ENCODE measurements at places on chromosomes 1 and 21.

DNA sequence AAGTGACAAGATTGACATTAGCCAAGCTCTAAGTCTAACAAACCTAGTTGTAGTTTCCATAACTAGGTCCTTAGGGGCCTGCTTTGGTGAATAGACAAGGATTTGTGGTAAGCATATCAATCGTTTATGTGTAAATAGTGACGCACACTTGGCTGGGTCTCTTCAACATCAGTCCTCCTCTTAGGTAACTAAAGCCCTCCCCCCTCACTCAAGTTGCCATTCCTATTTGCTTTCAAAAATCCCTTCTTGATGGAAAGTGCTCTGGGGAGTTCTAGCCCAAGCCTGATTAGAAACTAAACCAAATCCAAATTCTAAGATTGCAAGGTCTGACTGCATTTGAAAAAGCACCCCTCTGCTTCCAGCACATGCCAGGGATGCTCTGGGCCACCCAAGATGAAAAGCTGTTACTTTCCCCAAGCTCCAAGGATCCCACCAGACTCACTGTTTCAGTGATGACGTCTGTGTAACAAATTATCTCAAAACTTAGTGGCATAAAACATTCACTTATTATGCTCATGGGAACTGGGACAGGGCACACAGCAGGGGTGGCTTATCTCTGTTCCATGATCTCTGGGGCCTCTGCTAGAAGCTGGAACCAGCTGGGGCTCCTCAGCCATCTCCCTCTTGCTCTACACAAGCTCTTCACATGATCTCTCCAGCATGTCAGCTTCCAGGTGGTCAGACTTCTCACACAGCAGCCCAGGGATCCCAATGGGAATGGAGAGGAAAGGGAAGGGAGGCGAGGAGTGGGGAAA, 74.1 kb downstream of the RRAGC start:
- no peak for DNase-seq

DNA sequence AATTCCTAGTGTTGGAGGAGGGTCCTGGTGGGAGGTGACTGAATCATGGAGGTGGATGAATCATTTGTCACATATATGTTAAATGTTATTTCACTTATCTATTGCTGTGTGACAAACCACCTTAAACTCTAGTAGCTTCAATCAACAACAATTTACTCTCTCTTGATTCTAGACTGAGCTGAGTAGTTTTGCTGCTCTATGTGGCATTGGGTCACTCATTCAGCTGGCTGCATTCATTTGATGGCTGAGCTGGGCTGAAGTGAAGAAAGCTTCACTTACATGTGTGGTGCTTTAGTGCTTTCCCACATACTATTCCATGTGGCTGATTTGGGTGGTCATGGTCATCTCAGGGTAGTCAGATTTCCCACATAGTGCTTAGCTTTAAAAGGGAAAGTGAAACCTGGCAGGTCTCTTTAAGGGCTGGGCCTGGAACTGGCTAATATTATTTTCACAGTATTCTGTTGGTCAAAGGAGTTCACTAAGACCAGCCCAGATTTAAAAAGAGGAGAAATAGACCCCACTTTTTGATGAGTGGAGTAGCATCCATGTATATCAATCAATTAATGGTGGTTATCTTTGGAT, 10.5 kb downstream of the DNAH14 start:
- no peak for DNase-seq

GRCh38 chr1:198359024-198359653, 181.3 kb downstream of the ATP6V1G3 start:
- no peak for DNase-seq

DNA sequence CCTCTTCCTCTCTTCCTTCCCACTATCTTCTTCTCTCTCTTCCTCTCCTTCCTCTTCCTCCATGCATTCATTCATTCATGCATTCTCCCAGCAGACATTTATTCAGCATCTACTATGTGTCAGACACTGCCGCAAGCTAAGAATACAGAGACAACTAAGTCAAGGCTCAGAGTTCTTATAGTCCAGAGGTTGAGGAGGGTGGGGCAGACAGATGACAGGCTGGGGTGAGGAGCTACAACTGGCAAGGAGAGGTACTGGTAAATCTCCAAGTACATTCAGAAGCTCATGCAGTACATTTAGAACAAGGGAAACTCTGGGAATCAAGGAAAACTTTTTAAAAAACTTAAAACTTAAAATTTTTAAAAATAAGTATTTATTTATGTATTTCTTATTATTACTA, 56.4 kb upstream of the FMOD start:
- DNase-seq = no peak

- DNase-seq = no peak
Measured at GRCh38 chr1:185825556-185825955, 91.4 kb downstream of the HMCN1 start.

- DNase-seq = no peak
Measured at GRCh38 chr1:237921306-237921705, 30.6 kb upstream of the ZP4 start.

DNA sequence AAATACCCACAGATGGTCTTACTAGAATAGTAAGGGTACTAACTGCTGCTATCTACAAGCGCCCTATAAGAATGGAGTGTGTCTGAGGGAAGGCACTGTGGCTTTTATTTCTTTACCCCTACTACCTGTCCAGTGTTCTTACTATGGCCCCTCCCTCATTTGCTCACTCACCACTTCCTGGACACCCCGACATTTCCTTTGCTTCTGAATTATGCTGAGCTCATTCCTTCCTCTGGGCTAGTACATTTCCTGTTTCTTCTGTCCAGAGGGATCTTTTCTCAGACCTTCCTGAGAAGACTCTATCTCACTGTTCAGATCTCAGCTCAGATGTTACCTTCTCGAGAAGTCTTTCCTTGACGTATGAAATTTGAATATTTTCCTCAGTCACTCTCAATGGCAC, 192.1 kb upstream of the DAB1 start:
- DNase-seq = no peak

GRCh38 chr21:34345091-34345871, 18.5 kb upstream of the KCNE2 start:
- DNase-seq = no peak

GRCh38 chr1:119217309-119217828, 76.9 kb upstream of the WARS2 start:
- DNase-seq = no peak

- no peak for DNase-seq
Measured at GRCh38 chr1:236685917-236686814, at the start of gene ACTN2. Gene ACTN2, plus strand, starts transcription at chr1:236686499. Its CDS starts 175 bp downstream, at chr1:236686674.

GRCh38 chr1:94321662-94322061, 84.3 kb upstream of the ARHGAP29 start:
- no peak for DNase-seq

DNA sequence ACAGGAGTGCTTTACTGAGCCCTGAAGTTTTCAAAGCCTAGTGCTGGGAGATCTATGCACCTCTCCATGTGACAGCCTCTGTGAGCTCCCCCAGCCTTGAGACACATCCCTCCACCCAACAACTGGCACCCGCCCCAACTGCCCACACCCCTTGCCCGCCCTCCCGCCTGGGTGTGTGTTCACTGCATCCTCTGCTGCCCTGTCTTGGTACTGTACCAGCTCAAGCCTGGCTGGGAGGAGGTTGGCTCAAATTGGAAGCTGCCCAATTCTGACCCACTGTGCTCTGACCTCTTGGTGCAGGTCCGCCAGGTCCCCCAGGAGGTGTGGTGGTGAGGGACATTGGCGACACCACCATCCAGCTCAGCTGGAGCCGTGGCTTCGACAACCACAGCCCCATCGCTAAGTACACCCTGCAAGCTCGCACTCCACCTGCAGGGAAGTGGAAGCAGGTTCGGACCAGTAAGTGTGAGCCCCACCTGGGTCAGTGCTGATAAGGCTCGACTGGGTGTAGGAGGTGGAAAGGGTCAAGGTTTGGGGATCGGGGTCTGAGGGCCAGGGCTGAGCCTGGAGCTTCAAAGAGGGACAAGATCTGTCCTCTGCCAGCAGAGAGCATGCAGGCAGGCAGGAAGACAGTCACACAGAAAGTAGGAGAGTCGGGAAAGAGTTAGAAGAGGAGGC, 18.0 kb downstream of the TMEM81 start:
- no peak for DNase-seq

GRCh38 chr1:9435153-9435636, 104.1 kb upstream of the SLC25A33 start:
- DNase-seq = no peak

DNA sequence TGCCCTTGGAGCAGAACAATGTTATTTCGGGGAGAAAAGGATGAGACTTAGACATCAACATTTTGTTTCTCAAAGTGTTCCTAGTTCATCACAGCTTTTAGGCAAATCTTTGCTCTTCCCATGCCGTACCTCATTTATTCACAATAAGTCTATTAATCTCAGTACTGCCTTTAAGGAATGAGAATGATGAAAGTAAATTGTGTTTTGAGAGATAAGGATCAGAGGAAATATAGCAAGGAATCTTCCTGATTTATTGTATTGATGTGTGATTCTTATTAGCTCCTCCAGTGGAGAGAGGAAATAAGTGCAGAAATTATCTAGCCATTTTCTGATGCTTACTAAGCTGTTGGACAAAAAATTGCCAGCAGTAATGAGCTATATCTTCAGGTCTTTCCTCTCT, 2.0 kb downstream of the POLR3C start:
- DNase-seq = no peak

GRCh38 chr1:63731117-63732043, 42.4 kb upstream of the ROR1 start:
- no peak for DNase-seq

DNA sequence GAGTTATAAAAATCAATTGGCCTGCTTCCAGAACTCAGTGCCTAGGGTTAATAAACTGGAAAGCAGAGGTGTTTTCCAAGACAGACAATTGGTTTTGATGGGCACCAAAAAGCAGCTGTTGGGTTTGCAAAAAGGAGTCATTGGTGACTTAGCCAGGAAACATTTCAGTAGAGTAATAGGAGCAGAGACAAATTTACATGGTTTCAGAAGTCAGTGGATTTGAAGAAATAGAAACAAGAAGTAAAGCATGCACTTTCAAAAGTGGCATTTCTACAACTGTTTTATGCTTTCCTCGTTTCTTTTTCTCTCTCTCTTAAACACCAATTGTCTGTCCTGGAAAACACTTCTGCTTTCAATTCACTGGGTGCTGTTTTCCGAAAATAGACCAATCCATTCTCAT, 87.8 kb downstream of the GLUL start:
- no peak for DNase-seq

DNA sequence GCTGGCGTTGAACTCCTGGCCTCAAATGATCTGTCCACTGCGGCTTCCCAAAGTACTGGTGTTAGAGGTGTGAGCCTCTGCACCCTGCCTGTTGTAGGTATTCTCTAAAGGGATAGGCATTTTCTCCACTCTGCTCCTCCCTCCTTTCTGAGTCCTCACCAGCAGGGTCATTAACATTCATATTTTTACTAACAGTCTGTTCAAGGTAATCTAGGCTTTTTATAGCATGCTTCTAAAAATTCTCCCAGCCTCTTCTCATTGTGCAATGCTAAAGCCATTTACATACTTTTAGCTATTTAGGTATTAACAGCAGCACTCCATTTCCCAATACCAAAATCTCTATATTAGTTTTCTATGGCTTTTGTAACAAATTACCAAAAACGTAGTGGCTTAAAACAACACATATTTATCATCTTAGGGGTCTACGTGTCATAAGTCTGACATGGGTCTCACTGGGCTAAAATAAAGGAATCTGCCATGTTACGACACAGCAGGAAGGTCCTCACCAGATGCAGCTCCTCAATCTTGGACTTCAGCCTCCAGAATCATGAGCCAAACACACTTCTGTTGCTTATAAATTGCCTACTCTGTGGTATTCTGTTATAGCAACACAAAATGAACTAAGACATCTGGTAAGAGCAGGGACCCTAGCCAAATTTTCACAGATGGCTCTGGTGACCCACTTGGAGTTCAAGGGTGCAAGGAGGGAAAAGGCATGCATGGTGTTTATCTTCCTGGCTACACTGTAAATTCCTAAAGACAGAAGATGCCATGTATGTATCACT, 2.9 kb upstream of the SLC2A7 start:
- no peak for DNase-seq

- DNase-seq = no peak
Measured at GRCh38 chr1:229557200-229557850, 1.2 kb downstream of the ABCB10 start.

GRCh38 chr1:1066403-1067283, 7.5 kb downstream of the RNF223 start:
- DNase-seq = no peak

DNA sequence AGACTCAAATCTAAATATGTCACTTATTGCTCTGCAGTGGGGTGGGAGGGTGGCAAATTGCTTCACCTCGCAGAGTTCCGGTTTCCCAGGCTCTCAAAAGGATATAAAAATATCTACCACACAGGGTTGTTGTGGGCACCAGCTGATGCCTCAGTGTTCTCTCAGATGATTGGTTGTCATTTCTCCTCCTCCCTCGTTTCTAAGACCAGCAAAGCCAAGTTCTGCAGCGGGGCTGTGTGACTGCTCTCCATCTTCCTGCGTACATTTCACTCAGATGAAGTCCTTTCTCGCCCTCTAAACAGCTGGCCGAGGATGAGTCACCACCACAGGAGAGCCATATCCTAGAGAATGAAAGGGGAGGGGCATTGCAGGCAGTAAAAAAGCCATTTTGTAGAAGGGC, 35.0 kb upstream of the VWA5B1 start:
- no peak for DNase-seq

- no peak for DNase-seq
Measured at GRCh38 chr1:36835696-36836095, 198.6 kb downstream of the GRIK3 start.

- no peak for DNase-seq
Measured at GRCh38 chr1:236907205-236907604, 97.0 kb downstream of the MT1HL1 start.

GRCh38 chr1:20573987-20574386, 14.9 kb upstream of the CDA start:
- DNase-seq = no peak

- DNase-seq = no peak
Measured at GRCh38 chr1:106447466-106447865, 609.0 kb upstream of the PRMT6 start.

DNA sequence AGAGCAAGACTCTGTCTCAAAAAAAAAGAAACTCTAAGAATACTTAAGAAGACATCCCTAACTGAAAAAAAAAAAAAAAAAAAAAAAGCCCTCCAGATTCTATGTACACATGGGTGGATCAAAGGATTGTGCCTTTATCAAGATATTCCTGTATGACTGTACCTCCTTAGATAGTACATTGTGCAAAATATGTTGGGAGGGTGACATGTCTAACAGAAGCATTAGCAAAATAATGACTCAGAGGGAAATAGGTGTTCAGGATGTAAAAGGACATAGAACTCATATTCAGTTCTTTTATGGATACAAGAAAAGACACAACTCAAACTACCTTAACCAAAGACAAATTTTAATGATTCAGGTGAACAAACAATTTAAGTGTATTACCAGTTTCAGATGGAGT, 269.8 kb upstream of the KAZN start:
- DNase-seq = no peak

- no peak for DNase-seq
Measured at GRCh38 chr1:84749427-84749826, 59.2 kb upstream of the SSX2IP start.

DNA sequence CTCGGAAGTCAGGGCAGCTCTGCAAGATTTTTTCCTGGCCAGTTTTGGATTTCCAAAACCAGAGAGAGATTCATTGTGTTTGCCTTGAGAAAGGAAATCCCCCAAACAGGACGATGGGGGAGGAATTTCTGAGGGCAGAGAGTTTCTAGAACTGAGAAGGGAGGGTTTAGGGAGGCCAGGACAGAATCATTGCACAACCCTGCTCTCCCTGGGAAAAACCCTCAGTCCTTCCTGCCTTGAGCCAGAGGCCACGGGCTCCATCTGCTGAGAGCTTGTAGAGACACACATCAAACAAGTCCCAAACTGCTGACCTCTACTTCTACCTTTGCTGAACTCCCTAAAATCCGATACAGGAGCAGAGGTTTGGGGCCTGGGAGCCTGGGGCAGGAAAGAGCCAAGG, 99.7 kb downstream of the NMNAT2 start:
- no peak for DNase-seq

- no peak for DNase-seq
Measured at GRCh38 chr1:107018445-107018844, 38.0 kb upstream of the PRMT6 start.
